ENCODE measurements at places on chromosomes 4 and X.

- no peak for DNase-seq
These were observed 56.8 kb downstream of the TSPAN7 start for GRCh38 chrX:38618180-38618579.

- no peak for DNase-seq
These were observed at the start of gene DAPP1 for GRCh38 chr4:99816545-99817308. TSS of gene DAPP1 (plus strand) at chr4:99816827. CDS start at chr4:99816914, 87 bp downstream.

GRCh38 chr4:173380987-173381386 is 10.2 kb downstream of the SAP30 start:
- DNase-seq: no peak

GRCh38 chrX:43176686-43177085 is 398.7 kb upstream of the PPP1R2C start:
- DNase-seq: no peak

- no peak for DNase-seq
These were observed 5.0 kb upstream of the ZRSR2 start for GRCh38 chrX:15785176-15785750.

DNA sequence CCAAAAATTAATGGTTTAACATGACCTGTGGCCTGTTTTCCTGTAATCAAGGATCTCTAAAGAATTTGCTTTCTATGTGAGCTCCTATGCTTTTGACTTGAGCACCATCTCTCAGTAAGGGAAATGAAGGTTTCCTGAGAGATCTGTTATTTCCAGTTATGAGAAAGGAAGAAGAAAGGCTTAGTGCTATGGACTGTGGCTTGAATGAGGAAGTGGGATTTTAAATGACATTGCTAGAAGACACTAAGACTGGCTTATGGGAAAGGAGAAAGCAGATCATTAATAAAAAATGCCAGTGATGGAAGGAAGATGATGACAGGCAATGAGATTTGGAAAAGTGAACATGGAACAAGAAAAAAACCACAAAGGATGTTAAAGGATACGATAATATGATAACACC is 285.4 kb downstream of the OPHN1 start:
- DNase-seq: no peak

DNA sequence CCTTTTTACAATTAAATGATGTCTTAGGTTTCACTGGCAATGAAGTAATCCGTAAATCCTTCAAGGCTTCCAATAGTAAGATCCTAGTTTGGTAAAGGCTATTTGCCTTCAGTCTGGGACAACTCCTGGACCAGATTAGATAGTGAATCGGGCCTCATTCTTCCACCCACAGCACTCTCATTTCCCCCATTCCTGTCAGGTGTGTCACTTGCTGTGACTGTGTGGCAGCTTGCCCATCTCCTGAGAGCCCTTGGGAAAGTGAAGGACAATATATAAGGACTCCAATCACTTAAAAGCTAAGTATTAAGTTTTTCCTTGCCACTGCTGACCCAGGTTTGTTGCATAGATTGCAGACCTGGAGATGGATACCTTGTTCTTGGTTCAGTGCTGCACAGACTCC is 3.3 kb upstream of the GASK1B start:
- no peak for DNase-seq

DNA sequence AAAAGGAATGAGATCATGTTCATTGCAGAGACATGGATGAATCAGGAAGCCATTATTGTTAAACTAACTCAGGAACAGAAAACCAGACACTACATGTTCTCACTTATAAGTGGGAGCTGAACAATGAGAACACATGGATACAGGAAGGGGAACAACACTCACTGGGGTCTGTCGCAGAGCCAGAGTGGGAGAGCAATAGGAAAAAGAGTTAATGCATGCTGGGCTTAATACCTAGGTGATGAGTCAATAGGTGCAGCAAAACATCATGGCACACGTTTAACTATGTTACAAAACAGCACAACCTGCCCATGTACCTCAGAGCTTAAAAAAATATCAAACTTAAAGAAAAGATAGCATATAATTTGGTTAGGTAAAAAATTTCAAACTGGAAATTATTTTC is 281.4 kb downstream of the PABPC4L start:
- no peak for DNase-seq

GRCh38 chr4:89152972-89153371 is 41.6 kb downstream of the TIGD2 start:
- DNase-seq: peak; percentile 94

DNA sequence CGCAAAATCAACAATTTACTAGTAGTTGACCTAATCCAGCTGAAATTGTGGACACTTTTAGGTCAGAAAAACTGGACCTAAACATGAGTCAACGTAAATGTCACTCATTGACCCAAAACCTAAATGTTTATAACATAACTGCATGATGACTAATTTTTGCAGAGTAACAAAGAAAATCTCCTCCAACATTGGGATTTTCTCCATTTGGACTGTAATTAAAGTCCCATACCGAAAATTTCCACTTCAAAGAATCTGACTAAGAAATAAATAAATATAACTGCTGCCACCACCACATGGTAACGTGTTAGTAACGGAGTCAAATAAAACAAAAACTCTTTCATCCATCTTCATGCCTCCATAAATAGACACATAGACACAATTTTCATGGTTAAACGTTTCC is 1.9 kb downstream of the ADGRA3 start:
- DNase-seq: no peak

GRCh38 chr4:110977554-110977953 is 354.7 kb upstream of the PITX2 start:
- DNase-seq: no peak

DNA sequence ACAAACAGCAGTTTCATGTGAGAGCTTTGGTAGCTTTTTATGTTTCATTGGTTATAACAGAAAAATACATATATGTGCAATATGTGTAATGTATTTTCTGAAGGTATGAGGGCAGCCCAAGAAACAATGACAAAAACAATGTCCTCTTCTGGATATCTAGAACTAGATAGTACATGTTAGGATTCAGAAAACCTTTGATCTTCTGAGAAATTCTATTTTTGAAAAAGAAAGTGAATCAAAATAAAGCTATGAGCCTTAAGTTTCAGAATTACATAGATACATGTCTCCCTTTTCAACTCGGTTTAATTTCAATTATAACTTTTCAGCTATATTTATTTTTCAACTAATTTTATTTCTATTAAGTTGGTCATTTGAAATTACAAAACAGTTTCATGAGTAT is 131.9 kb downstream of the REELD1 start:
- no peak for DNase-seq

DNA sequence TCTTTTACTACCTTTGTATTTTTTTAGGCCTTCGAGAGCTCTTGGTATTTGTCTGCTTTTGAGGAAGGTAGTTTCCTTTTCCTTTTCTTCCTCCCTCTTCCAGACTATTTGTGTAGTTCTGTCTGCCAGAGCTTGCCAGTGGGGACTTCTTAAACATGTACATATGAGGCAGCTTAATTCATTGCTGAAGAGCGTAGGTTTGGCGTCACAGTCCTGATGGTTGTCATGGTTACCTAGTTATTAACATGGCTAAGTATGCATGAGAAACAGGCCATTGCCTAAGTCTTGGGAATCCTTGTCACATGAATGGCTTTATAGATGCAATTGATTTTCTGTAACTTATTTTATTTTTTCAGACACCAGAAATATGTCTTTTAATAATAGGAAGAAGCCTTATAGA is 48.5 kb upstream of the ARMCX2 start:
- no peak for DNase-seq

- no peak for DNase-seq
These were observed 575.9 kb downstream of the MID1IP1 start for GRCh38 chrX:39377157-39377556.

- peak; percentile 97 for DNase-seq
These were observed 84.5 kb upstream of the MAML3 start for GRCh38 chr4:140238351-140239056.

DNA sequence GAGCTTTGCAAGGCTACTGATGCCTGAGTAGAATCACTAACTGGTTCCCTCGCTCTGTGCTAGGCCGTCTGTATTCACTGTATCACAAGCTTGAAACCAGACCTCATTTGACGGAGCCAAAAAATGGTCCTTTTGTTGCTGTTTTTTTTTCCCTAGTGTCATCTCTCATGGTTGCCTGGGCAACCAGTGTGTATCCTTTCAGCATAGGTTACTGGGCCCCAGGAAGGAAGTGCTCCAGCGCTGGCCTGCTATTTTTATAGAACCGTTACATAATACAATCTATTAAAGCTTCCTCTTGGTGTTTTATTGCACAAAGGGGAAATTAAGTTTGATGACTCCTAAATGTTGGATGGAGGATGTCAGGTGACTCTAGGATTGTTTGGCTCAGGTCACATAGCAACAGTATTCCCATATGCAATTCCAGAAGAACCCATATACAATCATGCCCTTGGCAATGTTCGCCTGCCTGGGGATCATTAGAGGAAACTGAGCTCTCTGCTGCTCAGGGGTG is 220.4 kb downstream of the SPRY1 start:
- no peak for DNase-seq

- no peak for DNase-seq
These were observed 142.2 kb downstream of the HS3ST1 start for GRCh38 chr4:11286533-11286932.

DNA sequence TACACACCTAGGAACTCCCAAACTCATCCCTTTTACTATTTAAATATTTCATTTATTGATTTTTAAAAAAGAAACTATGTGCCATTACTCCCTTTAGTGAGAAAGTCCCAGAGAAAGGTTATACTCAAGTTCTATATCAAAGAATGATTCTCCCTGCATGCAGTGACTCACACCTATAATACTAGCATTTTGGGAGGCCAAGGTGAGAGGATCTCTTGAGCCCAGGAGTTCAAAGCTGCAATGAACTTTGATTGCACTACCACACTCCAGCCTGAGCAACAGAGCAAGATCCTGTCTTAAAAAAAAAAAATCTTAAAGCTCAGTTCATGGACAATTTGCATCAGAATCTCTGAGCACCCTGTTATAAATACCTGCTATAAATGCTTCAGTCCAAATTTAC is 9.2 kb upstream of the RBPJ start:
- no peak for DNase-seq

DNA sequence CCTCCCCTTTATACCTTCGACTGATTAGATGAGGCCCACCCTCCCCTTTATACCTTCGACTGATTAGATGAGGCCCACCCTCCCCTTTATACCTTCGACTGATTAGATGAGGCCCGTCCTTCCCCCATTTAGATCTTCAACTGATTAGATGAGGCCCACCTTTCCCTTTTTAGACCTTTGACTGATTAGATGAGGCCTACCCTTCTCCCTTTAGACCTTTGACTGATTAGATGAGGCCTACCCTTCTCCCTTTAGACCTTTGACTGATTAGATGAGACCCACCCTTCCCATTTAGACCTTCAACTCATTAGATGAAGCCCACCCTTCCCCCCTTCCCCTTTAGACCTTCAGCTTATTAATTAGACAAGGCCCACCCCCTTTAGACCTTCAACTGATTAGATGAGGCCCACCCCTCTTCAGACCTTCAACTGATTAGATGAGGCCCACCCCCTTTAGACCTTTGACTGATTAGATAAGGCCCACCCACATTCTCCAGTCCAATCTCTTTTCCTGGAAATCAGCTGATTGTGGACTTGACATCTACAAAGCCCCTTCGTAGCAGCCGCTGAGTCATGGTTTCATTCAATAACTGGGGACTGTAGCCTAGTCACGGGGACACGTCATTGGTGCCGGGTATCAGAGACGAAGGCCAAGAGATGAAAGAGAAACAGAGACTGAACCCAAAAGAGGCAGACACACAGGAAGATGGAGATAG is 28.8 kb upstream of the IL3RA start:
- DNase-seq: no peak

DNA sequence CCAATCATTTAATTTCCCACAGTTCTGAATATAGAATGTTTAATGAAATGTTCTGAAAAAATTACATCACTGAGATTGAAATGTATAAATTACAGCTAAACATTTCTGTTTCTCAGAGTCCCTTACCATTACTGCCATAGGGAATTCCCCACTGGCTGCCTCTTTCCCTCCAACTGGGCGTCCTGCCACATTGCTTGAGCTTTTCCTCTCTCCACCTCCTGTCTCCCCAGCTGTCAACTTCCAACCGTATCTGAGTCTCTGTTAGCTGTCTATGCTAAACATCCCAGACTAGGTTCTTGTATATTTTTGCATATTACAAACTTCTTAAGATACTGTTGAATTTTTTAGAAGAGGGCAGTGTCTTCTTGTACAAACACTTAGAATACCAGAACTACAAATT is 407.3 kb upstream of the SLIT2 start:
- DNase-seq: peak; percentile 43

DNA sequence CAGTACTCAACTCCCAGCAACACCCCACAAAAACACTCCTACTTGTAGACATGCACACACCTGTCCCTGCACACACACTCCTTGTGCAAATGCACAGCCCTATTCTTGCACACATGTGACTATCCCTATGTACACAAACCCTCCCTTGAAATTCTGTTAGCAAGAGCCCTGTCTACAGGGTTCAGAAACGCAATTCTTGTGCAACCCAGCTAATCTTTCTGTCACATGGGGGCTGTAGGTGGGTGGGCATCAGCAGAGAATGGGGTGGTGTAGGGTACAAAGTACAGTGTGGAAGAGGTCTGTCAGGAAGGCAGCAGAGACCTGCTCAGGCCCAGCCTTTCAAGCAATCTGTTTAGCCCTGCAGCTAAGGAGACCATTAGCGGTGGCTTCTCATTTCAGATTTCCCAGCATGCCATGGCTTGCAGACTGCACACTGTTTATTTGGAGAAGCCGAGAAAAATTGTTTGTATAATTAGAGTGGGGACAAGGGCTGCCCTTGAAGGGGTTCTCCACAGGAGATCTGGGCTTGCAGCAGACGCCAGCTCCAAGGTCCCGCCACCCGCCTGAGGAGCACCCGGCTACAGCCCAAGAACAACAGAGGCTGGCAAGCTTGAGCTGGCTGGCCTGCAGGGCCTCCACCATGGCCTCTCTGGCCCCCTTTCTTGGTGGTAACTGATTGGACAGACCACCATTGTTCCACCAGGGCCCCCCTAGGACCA is 144.0 kb upstream of the PJA1 start:
- no peak for DNase-seq

GRCh38 chr4:55445921-55446577 is 50.3 kb downstream of the TMEM165 start:
- DNase-seq: no peak

- no peak for DNase-seq
These were observed 12.8 kb upstream of the LIMCH1 start for GRCh38 chr4:41525129-41525528.

- DNase-seq: peak; percentile 71
These were observed 653 bp downstream of the BEX1 start for GRCh38 chrX:103063191-103063845.

- DNase-seq: peak; percentile 57
These were observed 23.9 kb downstream of the ARHGAP36 start for GRCh38 chrX:131081772-131082740.

DNA sequence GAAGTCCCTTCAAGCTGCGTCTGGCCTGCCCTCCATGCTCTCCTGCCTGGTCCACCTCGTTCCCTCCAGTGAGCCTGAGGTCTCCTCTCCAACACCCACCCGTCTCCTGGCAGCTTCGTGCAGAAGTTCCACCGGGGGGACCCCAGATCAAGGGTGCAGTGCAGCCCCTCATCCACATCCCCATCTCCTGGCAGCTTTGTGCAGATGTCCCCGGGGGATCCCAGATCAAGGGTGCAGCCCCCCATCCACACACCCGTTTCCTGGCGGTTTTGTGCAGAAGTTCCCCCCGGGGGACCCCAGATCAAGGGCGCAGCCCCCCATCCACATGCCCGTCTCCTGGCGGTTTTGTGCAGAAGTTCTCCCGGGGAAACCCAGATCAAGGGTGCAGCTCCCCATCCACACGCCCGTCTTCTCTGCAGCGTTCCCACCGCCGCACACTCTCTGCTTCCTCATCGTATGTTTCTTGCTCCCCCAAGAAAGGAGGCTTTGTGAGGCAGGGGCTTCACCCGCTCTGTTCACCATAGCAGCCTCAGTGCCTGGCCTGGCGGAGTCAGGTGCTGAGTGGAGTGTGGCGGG is 35.7 kb downstream of the PIGG start:
- DNase-seq: no peak

GRCh38 chr4:84931274-84931673 is 35.2 kb downstream of the WDFY3 start:
- DNase-seq: no peak

All from NCI-H82 (cell line).